ENCODE measurements at places on chromosomes 2 and 18.

DNA sequence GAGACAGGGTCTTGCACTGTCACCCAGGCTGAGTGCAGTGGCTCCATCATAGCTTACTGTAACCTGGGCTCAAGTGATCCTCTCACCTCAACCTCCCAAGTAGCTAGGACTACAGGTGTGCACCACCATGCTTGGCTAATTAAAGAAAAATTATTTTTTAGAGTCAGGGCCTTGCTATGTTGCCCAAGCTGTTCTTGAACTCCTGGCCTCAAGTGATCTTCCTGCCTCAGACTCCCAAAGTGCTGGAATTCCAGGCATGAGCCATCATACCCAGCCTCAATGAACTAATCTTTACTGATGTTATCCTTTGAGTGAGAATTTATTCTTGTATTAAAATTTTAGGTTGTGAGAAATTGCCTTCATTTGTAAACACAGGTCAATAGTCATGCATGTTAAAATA lies 27.0 kb upstream of the CD28 start:
- DNase-seq, result no peak

- DNase-seq, result no peak
Observed at GRCh38 chr18:31721601-31722000, 37.2 kb upstream of the B4GALT6 start.

GRCh38 chr2:11103984-11104793 lies 51.1 kb upstream of the SLC66A3 start:
- no peak for DNase-seq

- DNase-seq, result no peak
Observed at GRCh38 chr2:129881786-129882396, 97.6 kb upstream of the RAB6C start.

GRCh38 chr2:217086038-217086522 lies 226.2 kb upstream of the TNP1 start:
- DNase-seq, result no peak

DNA sequence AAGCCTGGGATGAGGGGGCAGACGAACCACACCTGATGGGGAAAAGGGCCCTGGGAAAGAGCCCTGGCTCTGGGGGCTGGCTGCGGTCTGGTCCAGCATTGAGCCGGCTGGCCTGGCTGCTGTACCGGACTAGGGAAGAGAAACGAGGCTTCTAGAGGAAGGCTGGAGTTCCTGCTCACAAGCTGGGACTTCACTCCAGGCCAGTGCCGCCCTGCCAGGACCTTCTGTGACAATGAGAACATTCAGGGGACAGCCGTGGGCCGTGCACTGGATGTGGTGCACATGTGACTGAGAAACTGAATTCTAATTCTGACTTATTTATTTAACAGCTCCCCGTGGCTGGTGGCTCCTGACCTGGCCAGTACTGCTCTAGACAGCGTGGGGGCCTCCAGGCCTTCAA lies 269.3 kb downstream of the HDAC4 start:
- no peak for DNase-seq

DNA sequence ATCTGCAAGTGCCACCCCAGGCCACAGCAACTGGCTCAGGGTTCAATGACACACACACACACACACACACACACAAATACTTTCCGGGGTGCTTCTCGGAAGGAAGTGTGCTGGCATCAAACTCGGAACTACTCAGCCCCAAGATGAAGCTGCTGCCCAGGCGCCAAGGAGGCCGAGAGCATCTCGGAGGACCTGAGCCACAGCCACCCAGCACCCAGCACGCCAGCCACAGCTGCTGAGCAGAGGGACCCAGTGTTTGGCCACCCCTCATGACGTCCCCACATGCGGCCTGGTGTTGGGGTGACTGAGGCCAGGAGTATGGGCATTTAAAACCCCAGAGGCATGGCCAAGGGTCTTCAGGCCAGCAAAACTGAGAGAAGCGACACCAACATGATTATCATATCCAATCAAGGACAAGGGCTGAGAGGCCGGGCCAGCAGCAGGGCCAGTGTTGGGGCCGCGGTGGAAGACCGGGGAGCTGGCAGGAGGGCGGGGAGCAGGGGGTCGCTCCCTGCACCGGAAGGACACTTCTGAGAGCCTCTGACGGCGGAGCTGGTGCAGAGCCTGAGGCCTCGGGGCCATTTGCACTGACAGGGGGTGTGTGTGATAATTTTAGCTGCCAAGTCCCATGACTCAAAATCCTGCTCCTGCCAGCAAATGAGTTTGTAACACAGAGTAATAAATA lies 61.8 kb downstream of the BIN1 start:
- no peak for DNase-seq

DNA sequence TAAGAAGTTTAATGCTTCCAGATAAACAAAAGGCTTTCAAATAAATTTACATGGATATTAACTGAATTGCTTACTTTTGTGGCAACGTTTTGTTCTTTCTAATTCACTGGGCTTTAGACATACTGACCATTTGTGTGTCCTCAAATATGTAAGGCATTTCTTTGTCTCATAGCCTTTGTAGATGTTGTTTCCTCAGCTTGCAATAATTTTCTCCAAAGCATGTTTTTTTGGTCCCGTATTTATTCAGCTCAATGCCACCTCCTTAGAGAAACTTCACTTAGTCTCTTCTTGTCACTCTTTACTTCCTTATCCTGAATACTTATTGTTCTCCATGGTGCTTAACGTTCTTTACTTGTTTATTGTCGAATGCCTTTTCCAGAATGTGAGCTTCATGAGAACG lies 98.5 kb downstream of the NUP35 start:
- no peak for DNase-seq

- no peak for DNase-seq
Observed at GRCh38 chr2:1791006-1791605, 46.8 kb upstream of the PXDN start.

DNA sequence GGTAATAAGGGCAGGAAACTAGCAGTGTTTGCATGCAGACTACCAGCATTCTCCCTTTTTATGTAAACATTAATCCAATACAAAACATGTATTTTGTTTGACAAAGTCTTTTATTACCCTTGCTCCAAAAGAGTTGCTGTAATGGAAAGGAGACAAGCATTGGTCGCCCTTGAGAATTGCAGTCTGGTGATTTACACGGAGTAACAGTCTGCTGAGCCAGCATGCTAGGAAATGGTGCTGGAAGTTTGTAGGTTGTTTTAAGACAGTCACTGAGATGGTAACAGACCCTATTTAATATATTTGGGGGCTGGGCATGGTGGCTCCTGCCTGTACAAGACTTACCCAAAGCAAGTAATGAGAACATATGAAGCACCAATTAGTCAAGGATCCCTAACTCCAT lies 2.8 kb upstream of the PRKCE start:
- DNase-seq, result no peak

GRCh38 chr2:20618468-20618885 lies 32.4 kb downstream of the HS1BP3 start:
- DNase-seq, result no peak

DNA sequence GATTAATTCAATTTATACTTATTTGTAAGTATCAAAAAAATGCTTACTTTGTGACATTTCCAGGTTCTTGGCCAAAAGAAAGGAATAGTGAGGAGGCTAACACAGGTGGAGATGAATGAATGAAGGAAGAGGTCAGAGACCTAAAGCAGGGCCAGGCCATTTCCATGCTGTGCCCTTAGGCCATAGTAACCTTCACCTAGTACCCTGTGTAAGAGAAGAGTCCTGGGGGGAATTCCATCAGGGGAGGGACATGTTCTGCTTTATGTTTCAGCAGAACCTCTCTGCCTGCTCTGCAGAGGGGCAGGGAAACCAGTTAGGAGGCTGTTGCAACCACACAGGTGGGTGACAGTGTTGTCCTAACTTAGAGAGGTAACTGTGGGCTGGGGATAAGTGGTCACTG lies 204.2 kb upstream of the CDH20 start:
- DNase-seq, result no peak

- no peak for DNase-seq
Observed at GRCh38 chr2:214604861-214605260, 194.0 kb downstream of the VWC2L start.

- DNase-seq, result no peak
Observed at GRCh38 chr2:9473985-9474360, 378 bp upstream of the IAH1 start.
